SW 1271 (cell line): ENCODE measurements at places on chromosomes 6 and 20.

DNA sequence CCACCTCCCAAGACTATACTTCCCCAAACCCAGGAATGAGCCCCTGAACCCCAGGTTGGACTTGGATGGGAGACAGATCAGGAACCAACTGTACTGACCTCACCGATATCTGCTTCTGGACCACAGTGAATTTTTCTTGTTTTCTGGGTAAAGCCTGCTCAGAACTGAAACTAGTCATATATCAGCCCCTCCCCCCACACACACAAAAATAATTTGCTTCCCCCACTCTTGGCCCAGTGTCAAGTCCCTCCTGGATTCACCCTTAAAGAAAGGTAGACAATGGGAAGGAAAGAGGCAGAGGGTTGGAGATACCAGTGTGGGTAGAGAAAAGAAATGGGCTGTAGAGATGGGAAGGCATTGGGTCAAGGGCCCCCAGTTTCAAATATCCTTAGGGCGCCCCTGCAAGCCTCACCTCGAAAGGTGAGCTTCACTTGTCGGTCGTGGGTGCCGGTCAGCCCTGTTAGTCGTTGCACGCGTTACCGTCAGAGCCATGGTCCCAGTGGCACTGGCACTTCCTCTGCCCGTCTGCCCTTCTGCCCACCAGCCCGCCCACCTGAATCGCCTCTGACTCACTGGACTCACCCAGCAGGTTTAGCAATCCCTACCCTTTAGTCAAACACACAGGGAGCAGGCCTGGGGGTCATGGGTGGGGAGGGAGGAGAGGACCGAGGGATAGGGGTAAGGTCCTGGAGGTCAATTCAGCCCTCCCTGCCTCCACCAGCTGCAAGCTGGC lies 8.5 kb upstream of the SPAG4 start:
- no peak for DNase-seq

DNA sequence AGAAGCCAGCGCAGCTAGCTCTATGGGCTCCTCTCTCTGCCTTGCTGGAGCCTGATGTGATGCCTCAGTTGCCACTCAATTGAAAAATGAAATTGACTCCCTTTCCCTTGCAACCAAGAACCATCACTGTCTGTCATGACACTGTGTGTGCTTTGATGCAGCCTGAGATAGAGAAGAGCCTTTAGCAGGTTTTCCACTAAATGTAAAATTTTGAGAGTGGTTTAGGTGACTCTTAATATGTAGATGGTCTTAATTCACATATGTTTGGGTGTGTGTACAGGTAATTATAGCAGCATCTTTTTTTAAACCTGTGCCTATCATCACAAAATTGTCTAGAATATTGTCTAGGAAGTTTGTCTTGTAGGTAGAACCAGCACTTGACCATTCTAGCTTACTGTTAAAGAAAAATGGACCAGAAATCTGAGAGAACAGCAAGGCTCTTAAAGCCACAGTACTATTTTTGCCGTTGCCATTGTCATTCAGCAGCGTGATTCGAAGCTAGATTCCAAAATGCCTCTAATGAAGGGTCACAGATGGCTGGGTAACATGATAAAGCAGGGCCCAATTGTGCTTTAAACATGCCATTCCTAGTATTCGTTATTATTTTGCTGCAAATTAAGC lies 1.3 kb downstream of the ARFGEF3 start:
- no peak for DNase-seq

- DNase-seq = no peak
These were observed 26.4 kb downstream of the ANKRD60 start for GRCh38 chr20:58202044-58202443.

DNA sequence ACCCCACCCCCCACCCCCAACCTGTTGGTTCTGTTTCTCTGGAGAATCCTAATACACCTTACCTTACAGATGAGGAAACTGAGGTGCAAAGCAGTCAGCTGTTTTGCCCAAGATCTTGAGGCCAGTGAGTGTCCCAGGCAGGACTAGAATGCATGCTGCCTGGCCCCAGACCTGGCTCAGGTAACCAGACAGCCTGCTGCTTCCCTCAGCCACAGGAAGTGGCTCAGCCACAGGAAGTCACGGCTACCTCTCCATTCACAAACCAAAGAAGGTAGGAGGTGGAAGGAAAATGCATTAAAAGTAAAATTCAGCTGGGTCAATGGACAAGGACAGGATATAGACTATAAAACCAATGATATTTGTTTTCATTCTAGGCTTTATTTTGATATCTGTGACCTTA lies 517.6 kb downstream of the CD83 start:
- no peak for DNase-seq

DNA sequence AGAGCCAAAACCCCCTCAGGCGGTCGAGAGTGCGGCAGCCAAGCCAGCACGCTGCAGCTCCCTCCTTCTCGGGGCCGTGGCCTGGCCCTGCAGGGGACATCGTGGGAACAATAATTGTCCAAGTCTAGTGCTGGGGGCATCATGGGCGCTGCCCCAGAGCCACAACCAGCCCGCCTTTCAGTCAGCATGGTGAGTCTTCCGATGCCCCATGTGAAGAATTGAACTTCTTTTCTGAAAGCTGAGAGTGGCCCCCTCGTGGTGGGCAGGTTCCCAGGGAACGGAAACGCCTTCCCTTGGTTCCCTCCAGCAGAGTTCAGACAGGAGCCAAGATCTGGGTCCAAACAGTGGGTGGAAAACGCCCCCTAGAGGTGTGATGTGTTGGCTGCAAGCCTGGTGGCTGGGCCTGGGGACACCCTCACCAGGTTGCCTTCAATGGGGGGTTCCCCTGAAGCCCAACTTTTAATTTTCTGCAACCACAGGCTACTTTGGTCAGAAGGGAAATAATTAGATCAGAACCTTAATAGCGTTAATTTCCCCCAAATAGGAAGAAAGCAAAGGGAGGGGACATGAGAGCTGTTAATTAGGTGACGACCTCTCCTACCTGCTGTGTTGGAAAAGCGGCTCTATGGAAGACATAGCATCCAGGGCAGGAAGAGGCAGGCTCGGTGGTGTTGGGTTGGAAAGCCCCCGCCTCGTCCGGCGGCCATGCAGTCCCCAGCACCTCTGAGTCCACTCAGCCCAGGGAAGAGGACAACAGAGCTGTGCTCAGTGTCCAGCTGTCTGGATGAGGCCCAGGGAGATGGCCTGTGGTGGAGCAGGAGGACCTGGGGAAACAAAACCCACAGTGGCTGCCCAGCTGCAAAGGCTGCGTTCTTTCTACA lies 4.7 kb upstream of the MRGBP start:
- peak; percentile 94 for DNase-seq

DNA sequence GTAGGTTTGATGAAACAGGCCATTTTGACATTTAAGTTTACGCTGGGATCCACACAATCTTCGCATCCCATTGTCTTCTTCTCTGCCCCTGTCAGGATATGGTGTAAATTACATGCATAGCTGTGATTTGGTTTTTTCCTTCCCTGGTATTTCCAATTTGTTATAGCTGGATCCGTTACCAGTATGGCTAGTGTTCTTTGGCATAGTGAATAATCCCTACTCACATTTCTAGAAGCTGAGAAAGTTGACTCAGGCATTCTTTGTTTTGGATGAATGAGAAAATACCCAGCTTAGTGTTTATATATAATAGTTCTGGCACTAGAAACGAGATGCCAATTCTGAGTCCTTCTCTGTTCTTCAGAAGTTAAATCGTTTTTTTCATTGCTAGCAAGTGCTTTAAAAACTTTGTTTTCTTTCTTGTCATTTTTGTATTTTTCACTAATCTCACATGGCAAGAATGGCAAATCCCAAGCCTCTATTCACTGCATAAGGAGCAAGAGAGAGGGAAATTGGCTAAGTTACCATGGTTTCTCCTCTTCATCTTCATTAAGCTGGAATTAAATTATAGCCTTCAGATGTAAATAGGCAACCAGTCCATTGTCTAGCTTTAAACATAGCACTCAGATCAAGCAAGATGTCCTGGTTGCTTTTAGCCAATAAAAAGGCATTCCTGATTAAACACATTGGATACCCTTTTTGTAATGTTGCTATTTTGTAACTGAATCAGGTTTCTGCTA lies 91.9 kb upstream of the LAMP5 start:
- DNase-seq = no peak

GRCh38 chr20:36084897-36085613 lies 69.5 kb upstream of the EPB41L1 start:
- no peak for DNase-seq

- DNase-seq = peak; percentile 86
These were observed 45.9 kb downstream of the ELOVL5 start for GRCh38 chr6:53302678-53303360.

DNA sequence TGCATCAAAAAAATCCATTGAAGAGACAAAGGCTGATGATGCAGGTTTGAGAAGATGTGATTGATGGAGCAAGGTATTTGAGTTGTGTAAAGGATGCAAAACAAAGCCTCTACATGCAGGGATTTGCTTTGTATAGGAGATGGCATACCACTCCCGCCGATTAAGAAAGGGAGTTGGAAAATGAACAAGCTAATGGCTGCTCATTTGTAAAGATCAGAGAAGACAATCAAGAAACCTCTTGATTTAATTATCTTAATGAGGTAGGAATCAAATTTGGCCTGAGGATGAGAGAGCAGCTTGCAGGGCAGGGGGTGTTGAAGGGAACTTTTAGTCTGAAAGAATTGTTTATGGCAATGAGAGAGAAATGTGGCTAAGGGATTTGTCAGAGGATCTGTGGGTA lies 448.2 kb upstream of the ADGRB3 start:
- no peak for DNase-seq

- no peak for DNase-seq
These were observed 170.8 kb downstream of the EPM2A start for GRCh38 chr6:145564553-145564952.

GRCh38 chr6:53945765-53946407 lies 151.1 kb downstream of the LRRC1 start:
- no peak for DNase-seq

- DNase-seq = no peak
These were observed 65.5 kb upstream of the BTN3A2 start for GRCh38 chr6:26299286-26300042.

GRCh38 chr6:122072014-122072647 lies 327.3 kb upstream of the HSF2 start:
- DNase-seq = no peak

DNA sequence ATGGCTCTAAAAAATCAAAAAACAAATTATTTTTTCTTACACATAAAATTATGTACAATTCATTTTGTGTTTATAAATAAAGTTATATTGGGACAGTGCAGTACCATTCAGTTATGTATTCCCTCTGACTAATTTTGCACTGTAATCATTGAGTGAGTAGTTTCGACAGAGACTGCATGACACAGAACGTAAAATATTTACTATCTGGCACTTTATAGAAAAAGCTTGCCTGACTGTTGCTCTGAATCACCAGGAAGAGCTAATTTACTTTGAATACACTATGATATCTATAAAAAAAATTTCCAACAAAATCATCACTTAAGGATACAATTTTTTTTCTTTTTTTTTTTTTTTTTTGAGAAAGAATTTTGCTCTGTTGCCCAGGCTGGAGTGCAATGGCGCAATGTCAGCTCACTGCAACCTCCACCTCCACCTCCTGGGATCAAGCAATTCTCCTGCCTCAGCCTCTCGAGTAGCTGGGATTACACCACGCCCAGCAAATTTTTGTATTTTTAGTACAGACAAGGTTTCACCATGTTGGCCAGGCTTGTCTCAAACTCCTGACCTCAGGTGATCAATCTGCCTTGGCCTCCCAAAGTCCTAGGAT lies 11.0 kb upstream of the KHDC1L start:
- peak; percentile 9 for DNase-seq

GRCh38 chr20:62119591-62120364 lies 2.5 kb upstream of the LSM14B start:
- DNase-seq = no peak

DNA sequence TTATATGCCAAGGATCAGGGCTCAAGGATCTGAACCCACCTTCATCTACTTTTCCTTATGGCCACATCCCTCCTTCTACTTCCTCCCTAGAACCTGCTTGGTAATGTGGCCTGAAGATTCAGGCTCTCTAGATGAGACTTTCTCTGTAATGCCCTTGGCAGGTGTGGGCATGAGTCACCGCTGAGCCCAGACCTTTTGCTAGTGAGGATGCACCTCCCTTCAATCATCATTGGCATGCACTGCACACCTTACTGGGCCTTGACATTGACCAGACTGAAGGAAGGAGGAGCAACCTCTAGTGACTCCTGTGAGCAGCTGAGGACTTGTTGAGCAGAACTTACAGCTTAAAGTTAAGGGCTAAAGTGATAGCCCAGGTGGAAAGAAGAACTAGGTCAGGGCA lies 405.3 kb downstream of the MAFB start:
- no peak for DNase-seq

GRCh38 chr6:49430187-49430586 lies 32.9 kb downstream of the MMUT start:
- no peak for DNase-seq

DNA sequence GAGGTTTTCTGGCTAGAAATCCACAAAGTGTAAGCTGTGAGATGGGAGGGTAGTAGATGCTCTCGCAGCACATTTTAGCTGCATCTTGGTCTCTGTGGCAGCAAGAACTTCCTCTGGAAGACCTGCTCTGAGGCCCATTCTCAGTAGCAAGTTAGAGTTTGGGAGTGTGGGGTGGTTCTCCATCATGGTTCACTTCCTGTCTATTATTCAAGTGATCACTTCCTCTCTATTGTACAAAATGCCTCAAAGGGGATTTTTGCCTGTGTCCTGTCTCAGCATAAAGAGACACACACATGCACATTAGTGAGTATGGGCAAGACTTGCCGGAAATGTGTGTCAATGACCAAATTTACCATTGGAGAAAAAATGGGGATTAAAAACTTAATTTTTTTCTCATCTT lies 42.5 kb downstream of the LYRM2 start:
- DNase-seq = no peak

- DNase-seq = no peak
These were observed 51.7 kb downstream of the TMEM170B start for GRCh38 chr6:11589261-11589660.

GRCh38 chr6:167470836-167471547 lies 146.1 kb downstream of the TTLL2 start:
- DNase-seq = no peak

DNA sequence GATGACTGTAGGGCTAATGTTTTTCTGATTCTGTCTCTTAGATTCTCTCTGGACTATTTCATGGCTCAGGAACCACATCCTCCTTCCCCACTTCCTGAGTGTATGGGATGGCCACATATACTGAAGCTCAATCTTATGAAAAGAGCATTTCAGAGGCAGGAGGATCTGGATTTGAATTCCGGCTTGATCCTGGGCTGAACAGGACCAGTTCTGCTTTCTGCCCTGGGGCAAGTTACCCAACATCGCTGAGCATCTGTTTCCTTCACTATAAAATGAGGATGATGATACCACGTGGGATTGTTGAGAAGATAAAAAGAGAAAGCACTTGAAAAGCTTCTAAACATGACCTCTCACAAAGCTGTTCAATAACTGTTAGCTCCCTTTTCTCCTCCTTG lies 168.4 kb upstream of the TNFAIP3 start:
- no peak for DNase-seq

- no peak for DNase-seq
These were observed 230.0 kb upstream of the BTBD3 start for GRCh38 chr20:11687546-11688292.

GRCh38 chr20:57433657-57434389 lies 42.6 kb downstream of the RBM38 start:
- no peak for DNase-seq
